ENCODE measurements at places on chromosomes 3 and 15.

GRCh38 chr3:111589303-111590142 lies 5.6 kb downstream of the ZBED2 start:
- DNase-seq, result no peak

DNA sequence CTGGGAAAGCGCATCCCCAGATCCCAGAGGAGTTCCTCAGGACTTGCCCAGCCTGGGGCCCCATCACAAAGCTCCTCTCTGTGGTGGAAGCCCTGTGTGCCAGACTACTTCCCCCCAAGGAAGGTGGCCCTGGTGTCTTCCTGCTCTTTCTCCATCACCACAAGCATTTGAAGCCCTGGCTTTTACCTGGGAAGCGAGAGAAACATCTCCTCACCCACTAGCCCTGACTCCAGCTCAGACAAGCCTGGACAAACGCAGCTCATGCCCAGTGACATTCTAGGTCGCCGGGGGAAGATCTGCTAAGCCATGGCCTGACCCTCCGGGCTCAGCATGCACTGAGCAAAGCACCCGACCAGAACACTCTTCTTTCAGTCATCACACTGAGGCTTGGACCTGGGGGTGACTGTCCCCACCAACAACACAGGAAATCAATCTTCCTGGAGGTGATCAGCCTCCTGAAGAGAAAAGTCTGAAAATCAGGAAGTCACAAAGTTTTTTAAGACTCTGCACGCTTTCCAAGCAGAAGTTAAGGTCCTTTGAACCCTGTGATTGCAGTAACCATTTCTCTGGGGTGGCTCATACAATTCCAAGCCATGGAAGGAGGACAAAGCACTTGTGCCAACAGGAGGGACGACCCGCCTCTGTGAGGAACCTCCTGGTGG lies 40.8 kb downstream of the KLHL25 start:
- no peak for DNase-seq

DNA sequence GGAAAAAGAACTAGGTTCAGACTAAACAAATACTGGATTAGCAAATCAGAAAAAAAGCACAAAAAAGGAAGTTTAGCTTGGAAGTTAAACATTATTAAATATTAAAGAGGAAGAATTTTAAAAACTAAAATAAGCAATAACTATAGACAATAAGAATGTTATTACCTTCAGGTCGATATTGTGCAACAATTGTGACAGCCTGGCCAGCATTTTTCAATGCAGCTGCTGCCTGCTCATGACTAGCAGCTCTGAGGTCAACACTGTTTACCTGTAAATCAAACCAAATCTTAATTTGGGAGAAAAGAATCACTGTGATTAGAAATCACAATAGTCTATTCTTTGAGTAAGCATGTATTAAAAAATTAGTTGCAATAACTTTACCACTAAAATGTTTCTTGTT lies 75.1 kb upstream of the MELTF start:
- no peak for DNase-seq

- DNase-seq, result no peak
These were observed 123.0 kb downstream of the LIPC start for GRCh38 chr15:58554758-58555157.

- DNase-seq, result no peak
These were observed 38.8 kb downstream of the TNK2 start for GRCh38 chr3:195869413-195870001.

DNA sequence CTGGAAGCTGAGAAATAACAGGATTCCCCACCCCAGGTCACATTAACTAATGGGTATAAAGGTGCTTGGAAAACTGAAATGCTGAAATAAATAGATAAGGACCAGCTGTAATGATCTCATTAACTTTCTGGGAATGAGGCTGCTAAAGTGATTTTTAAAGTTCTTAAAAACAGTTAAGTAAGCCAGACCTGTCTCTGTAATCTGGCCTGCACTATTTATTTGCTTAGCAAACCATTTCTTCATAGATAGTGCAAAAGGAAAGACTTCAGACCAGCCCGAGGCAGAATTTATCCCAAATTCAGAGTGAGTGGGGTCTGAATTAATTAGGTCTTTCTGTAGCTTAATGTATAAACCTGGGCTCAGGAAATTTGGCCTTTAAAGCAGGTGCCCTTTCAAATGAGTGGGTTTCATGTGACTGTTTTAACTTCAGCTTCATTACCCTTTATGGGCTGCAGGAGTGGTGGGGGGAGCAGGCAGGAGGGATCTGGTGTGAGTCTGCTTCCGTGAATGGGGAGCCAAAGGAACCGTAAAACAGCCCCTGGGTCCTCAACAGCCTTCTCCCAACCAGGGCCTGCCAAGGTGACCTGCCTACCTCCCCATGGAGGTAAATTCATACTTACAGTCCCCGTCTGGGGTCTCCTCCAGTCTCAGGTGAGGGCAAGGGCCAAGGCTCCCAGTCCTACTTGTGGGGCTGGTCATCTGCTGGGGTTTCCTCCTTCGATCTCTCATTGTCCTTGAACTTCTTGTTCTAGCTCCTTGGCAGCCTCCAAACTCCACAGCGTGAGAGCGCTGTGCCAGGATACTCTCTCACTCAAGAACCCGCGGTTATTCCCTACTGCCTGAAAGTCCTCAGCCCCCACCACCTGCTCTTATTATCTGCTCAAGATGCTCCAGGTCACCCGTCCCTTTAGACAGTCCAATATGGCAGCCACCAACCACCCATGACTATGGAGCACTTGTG lies 31.2 kb downstream of the MAGEF1 start:
- no peak for DNase-seq

DNA sequence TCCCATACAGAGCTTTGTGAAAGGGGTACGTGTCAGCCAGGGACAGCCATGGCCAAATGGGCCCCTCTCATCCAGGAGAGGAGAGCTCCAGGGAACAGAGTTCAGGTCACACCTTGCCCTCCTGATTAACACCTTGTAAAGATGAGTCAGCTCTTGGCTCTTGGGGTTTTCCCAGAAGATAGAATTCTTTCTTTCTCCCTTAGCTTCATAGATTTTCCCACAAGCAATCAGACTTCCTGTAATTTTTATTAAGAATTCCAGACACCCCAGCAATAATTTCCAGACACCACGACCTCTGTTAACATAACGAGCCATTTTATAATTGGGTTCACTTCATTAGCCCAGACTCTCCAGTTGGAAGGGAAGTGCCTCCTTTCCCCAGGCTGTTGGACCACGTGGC lies 86.4 kb downstream of the LRTM1 start:
- no peak for DNase-seq

DNA sequence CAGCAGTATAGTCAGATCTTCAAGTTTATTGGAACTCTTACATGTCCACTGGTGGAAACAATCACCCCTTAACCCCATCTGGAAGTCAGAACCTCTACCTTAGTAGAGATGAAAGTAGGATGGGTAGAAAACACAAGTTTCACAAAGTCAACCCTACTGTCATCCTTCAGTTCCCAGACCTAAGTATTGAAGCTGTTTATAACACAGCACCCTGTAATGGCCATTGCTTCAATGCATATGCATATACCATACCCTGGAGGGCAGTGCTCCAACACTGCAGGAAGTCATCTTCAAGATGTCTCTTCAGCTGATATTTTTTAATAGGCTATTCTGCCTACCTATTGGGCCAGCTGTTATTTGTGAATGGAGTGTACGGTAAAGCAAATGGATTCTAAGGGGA lies 241.3 kb downstream of the UBE2E2 start:
- DNase-seq, result no peak

GRCh38 chr3:72593881-72594397 lies 254.3 kb downstream of the SHQ1 start:
- DNase-seq, result no peak

DNA sequence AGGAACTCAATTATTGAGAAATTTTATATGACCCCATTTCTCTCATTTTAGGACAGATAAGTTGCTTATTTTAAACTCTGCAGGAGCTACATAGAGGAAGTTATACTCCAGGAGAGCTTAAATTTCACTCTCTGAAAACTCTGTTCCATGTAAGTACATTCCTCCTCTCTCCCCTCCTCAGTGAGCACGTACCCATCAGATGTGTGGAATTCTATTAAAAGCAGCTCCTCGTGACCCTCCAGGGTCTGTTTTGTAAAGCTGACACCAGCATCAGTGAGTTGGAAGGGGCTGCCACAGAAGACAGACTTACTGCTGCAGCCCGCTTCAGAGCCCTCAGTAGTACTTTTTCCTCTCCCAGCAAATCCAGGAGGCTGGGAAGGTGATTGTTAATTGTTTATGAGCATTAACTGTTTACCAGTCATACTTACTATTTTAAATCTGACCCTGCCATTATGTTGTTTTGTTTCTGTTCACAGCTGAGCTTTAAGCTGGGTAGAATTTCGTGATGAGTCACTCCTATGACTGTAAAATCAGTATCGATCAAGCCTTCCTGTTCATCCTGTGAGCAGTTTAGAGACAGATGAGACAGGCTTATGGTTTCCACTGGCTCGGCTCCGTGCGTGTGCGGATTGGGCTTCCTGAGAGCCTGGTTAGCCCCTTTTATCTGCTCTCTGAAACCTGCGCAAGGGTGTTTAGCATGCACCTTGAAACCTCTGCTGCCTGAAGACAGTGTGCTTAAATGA lies 20.4 kb downstream of the IGF1R start:
- peak; percentile 25 for DNase-seq

DNA sequence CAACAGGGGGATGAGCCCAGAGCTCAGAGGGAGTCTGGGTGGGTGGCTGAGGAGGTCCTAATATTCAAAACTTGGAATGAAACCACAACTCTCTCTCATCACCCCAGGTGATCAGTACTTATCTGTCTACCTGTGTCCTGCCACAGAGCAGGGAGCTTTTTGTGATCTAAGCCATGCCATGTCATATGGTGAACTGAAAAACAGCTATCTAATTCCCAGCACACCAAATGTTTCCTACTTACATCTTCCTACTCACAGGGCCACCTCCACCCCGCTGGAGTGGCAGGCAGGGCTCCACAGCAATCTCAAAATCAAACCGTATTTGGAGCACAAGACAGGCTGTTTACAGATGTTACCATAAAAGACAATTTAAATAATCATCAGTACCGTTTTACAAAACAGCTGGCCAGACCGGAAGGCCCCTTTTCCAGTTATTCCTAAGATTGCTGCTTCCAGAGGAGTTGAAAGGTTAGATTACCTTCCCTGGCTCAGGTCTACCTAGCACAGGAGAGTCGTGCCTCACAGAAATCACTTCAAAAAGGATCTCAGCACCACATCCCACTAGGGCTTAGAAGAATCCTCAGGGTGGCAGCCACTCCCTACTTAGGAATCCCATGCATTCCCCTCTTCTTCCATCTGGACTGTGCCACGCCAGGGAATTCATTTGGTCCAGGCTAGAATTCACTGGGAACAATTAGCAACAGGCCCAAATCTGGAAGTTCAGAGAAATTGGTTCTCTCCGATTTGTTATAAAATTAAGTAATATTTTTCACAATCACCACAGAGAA lies 226.6 kb upstream of the IL12A start:
- no peak for DNase-seq

GRCh38 chr3:160090653-160091052 lies 102.0 kb downstream of the IL12A start:
- DNase-seq, result no peak

- no peak for DNase-seq
These were observed 157.7 kb downstream of the RBMS3 start for GRCh38 chr3:29438580-29438979.

GRCh38 chr3:180283251-180283650 lies 246.5 kb upstream of the PEX5L start:
- no peak for DNase-seq

- DNase-seq, result no peak
These were observed 202.3 kb upstream of the POU1F1 start for GRCh38 chr3:87478716-87479115.

- DNase-seq, result no peak
These were observed 292.6 kb downstream of the NFKBIZ start for GRCh38 chr3:102141928-102142239.

GRCh38 chr3:125319765-125320164 lies 55.4 kb downstream of the ZNF148 start:
- no peak for DNase-seq

- no peak for DNase-seq
These were observed 363.4 kb upstream of the ARHGEF26 start for GRCh38 chr3:153757839-153758238.

- peak; percentile 10 for DNase-seq
These were observed 235.3 kb upstream of the ST8SIA2 start for GRCh38 chr15:92158426-92158825.

- DNase-seq, result no peak
These were observed 73.5 kb upstream of the SPATA16 start for GRCh38 chr3:173214576-173214975.

DNA sequence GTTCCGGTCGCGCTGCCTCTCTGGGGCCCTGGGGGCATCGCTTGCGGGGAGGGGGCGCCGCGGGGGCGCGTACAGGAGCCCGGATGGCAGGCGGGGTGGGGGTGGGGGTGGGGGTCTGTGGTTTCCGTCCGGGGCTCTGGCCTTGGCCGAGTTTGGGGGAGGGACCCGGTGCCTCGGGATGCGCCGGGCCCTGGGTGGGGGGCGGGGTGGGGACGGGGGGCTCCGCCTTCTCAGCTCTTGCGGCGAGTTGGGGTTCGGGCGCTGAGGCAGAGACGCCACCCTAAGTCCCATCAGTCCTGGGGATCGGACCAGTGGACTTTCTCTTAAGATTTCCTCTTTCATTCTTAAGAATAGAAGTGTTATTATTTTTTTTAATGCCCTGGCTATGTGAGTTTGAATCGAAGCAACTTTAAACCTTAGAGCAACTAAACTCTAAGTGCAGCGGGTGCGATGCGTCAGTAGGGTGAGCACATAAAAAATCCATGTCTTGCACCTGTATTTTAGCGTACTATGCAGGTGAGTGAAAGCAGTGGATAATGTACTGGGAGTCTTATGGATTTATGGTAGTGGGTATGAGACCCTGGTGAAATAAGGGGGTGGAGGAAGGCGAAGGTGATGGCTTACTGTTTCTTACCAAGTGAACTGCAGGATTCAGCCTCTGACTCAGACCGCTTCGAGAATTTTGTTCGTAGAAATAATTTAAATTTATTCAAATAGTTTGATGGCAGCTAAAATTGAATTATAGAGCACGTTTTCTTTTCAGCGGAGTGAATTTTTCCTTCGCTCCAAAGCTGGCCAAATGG lies 762 bp downstream of the CTNNB1 start:
- DNase-seq, result peak; percentile 15

GRCh38 chr15:90211440-90212143 lies 10.5 kb downstream of the SEMA4B start:
- no peak for DNase-seq

GRCh38 chr3:119653876-119654275 lies 6.5 kb downstream of the POPDC2 start:
- no peak for DNase-seq

DNA sequence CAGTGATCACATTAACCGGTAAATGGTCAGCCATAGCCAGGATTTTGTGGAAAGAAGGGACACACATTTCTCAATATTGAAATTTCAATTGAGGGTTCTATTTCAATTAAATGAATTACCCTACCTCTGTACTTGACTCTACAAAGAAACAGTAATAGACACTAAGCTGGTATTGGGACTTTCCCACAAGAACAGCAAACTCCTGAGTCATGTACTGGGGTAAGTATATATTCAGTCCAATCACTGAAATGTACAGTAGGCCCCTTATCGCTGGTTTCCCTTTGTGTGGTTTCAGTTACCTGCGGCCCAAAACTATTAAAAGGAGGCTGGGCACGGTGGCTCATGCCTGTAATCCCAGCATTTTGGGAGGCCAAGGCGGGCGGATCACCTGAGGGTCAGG lies 17.6 kb downstream of the ASB14 start:
- no peak for DNase-seq

Data from activated CD4-positive, alpha-beta T cell treated with anti-CD3 and anti-CD28 coated beads for 1 hour (primary cell).